ENCODE measurements at places on chromosomes 3 and 15.

DNA sequence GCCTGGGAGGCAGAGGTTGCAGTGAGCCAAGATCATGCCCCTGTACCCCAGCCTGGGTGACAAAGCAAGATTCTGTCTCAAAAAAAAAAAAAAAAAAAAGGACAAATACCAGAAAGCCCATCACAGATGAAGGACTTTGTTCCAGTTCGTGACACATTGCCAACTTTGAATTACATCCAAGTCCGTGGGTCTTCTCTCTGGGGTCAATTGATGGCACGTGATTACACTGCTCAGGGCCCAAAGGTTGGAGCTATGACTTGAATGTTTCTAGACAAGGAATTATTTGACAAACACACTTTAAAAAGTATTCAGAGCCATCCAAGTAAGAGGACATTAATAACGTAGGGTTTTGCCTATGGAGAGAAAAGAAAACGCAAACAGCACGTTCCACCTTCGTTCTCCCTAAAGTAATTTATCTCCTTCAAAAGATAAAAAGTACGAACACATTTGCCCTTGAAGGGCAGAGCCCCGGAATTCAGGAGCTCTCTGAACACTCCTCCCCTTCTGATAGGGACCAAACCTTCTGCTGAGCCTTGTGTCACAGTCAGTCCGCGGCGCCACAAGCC, 31.3 kb upstream of the ST3GAL6 start:
- no peak for DNase-seq

- no peak for DNase-seq
Observed at GRCh38 chr3:99503350-99503749, 135.0 kb upstream of the COL8A1 start.

DNA sequence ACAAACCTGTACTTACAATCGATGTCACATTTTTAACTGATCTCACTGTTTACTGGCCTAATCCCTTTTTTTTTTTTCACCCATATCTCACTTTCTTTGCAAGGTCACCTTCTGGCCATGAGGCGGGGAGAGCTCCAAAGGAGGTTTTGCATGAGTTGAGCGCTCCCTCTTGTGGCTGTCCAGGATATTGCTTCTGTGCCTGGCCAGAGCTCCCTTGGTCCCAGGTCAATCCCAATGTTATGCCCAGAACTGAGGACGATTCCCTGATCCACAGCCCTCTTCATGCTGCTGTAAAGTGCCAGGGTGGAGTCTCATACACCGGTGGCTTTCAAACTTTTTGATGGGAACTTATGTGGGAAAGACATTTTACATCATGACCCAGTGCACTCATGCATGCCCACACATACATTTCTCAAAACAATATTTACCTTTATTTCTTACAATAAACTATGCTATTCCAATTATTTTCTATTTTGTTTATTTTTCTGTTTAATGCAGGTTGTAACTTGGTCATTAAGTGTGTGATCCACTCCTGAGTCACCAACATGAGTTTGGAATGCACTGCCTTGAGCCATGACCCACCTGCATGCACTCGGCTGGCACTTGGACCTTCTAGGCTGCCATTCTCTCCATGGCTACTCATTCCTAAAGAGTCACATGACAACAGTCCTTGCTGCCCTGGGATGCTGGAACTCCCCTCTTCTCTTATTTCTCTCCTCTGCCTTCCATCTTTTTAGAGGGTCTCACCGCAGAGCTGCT, 9.6 kb upstream of the SST start:
- peak; percentile 25 for DNase-seq

DNA sequence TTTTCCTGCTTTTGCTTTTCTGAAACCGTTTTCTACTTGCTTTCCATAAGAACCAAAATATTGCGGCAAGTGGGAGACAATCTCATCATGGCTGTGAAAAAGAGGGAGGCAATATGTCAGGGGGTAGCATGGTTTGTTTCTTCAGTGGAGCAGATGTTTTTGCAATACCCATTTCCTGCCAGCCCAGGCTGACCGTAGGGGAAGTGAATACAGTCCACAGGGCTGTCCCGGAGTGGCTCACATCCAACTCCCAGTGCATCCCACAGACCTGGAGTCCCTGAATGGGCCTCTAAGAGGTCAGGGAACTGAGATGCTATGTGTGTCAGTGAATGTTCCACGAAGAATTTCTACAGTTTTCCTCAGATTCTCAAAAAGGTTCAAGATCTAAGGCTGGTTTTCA, 69.6 kb downstream of the EPHB1 start:
- no peak for DNase-seq

- DNase-seq, result no peak
Observed at GRCh38 chr15:38247336-38247735, 5.3 kb upstream of the SPRED1 start.

- no peak for DNase-seq
Observed at GRCh38 chr15:91140601-91141000, 40.5 kb downstream of the SV2B start.

All from NCI-H446 treated with DMSO at 0.1 percent for 48 hours (cell line).